NCI-H1092 treated with DMSO at 0.1 percent for 48 hours (cell line): ENCODE measurements at places on chromosomes 2 and 18.

DNA sequence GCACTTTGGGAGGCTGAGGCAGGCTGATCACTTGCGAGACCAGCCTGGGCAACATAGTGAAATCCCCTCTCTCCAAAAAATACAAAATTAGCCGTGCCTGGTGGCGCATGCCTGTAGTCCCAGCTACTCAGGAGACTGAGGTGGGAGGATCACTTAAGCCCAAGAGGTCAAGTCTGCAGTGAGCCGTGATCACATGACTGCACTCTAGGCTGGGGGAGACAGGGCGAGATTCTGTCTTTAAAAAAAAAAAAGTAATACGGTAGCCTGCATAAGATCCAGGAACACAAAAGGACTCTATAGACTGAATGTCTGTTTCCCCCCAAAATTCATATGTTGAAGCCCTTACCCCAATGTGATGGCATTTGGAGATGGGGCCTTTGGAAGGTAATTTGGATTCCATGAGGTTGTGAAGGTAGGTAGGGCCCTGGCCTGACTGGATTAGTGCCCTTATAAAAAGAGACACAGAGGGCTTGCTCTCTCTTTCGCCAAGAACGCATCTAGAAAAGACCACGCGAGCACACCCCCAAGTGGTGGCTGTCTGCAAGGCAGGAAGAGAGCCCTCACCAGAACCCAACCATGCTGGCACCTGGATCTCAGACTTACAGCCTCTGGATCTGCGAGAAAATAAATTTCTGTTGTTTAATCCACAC is 17.0 kb downstream of the MBOAT2 start:
- DNase-seq, result no peak

DNA sequence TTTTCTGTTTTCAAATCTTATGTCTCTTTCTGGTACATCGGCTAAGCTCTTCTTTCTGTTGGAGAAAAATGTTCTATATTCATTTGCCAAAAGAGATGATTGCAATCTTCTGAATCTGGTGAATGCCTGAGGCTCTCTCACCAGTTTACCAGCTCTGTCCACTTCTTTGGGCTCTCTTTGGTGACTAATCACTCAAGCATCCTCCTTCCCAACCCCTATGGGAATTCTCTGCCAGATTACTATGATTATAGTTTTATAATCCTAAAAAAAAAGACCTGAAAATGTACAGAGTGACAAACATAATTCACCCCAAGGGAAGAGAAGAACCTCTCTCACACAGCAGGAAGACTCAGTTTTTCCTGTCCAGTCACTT is 187.3 kb downstream of the CAMKMT start:
- DNase-seq, result no peak

GRCh38 chr18:69495338-69495737 is 94.7 kb downstream of the DOK6 start:
- DNase-seq, result no peak

DNA sequence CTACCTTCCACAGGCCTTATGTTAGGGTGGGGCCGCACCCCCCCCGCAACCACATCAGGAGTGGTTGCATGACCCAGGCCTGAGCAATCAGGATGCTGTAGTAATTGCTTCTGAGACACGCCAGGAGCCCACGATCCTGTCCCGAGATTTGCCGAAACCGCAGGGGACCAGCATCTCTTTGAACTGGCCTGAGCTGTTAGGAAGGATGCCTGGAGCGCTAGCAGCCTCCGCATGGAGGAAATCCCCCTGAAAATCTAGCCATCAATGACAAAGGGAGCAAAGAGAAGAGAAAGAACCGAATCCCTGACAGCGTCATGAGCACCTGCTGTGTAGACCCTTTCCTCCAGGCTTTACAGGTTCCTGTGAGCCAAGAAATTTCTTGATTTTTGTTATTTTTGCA is 8.7 kb upstream of the TEX44 start:
- no peak for DNase-seq

- DNase-seq, result no peak
Observed at GRCh38 chr2:174059884-174060244, 94.7 kb upstream of the SP3 start.

- no peak for DNase-seq
Observed at GRCh38 chr2:172275239-172275638, 152.1 kb upstream of the ITGA6 start.

- DNase-seq, result no peak
Observed at GRCh38 chr2:72993933-72994280, 76.6 kb downstream of the EMX1 start.

DNA sequence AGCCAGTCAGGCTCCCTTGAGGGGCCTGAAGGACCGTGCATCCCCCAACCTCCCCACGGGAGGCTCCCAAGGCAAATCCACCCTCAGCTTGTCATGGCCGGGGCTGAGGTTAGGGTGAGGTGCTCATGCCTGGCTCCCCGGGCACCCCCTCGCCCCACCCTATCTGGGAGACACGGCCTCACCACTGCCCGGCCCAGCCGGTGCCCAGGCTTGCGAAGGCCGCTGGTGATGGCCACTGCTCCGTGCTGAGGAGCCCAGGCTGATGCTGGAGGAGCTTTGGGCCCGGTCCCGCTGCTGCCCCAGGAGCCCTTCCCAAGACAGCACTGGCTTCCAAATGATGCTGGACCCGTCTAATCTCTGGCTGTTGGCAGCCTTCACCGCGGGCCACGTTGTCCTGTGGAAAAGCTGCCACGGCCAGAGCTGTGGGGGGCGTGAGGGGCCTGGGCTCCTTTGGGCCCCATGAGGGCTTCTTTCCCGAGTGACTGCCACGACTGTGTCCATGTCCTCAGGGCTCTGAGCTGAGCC is 135.7 kb upstream of the CTDP1 start:
- DNase-seq, result no peak

GRCh38 chr2:62727876-62728566 is 22.5 kb downstream of the EHBP1 start:
- no peak for DNase-seq

DNA sequence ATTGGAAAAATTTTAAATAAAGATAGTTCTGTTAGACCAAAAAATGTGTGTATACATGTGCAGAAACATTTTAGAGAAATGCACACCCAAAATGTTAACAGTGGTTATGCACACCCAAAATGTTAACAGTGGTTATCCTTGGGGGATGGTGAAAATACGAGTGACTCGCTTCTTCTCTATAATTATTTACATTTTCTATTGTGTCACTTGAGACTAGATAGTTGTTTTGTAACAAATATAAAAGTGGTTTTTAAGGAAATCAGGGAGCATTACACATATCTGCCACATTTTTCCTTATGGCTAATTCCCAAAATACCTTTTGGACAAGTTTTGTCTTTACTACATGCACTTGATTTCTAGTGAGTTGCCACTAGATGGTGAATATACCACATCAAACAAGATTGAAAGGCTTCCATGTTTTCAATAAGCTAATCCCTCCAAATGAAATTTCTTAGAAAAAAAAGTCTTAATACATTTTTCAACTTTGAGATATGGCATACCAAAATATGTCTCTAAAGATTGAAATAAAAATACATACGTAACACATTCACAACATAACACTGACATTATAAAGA is 9.0 kb upstream of the HIBCH start:
- DNase-seq, result no peak

DNA sequence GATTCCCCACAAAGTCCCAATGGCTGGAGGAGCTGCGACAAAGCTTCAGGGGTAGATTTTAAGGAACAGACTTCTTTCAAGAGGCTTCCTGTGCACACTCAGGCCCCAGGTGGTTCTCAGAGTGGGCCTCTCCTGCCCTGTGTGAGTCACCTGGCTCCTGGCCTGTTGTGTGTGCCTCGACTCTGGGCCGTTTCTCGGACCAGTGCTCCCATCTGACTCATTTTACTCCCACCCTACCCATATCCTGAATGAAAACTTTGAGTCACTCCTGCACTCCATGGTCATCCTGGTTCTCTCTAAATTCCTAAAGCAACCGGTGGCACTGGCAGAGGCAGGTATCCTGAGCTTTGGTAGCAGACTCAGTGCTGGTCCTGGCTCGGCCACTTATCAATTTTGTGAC is 84.1 kb downstream of the CELF4 start:
- DNase-seq, result no peak

DNA sequence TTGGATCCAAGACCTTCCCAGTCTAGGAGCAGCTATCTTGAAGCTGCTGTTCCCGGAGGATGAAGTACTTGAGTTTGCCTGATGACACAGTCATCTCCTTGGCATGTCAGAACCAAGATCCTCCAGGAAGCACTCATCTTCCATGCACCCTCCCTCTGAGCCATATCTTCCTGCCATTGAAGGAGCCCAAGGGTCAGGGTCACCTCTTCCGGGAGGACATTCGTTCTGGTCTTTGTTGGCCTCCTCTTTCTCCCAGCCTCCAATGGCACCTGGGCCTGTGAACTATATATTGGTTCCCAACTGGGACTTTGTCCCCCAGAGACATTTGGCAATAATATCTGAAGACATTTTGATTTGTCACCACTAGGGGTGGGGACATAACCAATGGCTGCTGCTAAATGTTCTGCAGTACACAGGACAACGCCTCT is 4.2 kb upstream of the MYO7B start:
- DNase-seq, result no peak

- DNase-seq, result no peak
Observed at GRCh38 chr2:98948956-98949739, 13.1 kb upstream of the CRACDL start.
